Stimulated activated CD4-positive, alpha-beta T cell treated with anti-CD3 and anti-CD28 coated beads, Interleukin-1b, Interleukin-23, amount 100 ng/mL, for 1 hour (primary cell): ENCODE measurements at places on chromosomes 5 and 9.

- no peak for DNase-seq
These were observed 433.7 kb downstream of the ENC1 start for GRCh38 chr5:74206579-74207550.

- no peak for DNase-seq
These were observed at the start of gene BRINP1 for GRCh38 chr9:119368681-119369581. BRINP1 (minus strand) TSS chr9:119369435; CDS start chr9:119313355, 56,080 bp downstream.

DNA sequence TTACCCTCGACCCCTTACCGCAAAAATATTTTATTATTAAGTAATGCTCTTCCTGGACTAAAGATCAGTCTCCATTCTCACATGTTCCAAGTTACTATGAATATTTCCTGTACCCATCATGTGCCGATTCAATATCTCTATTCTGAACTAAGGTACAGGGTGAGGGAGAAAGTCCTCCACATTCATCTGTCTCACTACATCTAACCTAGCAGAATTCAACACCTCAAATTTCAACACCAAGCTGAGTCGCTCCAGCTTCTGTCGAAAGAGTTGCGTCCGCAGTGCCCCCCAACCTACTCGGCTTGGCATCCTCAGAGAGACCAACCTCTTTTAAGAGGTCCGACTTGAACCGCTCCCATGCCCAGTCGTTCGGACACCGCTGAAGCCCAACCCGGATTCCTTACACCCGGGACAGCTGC is 1.0 kb downstream of the CERT1 start:
- DNase-seq: no peak

DNA sequence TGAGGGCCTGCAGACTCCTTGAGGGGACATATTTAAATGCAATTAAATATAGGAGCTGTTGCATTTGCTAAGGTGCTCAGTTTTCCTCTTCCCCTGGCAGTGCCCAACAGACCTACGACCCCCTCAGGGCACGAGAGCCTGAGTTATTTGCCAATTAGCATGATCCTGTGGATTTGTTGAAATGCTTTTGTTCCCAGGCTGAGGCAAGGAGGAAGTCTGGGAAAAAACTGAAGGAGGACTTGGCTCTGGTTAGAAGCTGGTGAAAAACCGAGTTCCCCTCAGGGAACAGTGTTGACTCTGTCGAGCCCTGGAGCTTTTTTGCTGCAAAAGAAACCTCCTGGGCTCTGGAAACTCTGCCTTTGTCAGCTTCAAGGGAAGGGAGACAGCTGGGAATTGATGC is 103.6 kb upstream of the SHB start:
- DNase-seq: no peak

DNA sequence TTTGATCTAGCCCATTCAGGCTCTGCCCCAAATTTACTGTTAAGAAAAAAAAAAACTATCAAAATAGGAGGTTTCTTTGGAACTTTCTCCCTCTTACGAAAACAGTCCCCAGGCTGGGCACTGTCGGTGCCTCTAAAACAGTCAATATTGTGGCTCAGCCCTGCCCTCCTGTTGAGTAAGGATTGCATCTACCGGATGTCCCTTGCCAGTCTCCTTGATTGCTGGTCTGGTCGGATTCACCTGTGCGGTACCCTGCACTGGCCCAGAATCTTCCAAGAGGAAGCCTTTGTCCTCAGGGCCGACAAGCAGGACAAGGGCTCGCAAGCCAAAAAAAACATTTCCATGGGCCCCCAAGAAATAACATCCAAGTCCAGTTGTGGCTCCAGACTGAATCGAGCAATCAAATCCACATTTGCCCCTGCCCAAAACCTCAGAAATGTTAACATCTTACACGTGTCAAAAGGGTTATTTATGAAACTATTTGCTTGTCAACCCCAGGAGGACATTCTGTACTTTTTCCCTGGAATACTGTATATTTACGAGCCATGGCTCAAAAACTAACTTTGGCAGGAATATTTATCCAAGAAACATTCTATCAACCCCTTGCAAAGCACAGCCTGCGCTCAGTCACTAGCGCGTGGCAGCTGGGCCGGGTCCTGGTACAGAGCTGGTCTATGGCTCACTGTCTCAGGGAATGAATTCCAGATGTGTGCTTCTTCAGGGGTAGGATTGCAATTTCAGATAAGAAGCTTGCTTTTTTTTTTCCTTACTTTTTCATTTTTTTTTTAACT is 129.2 kb upstream of the ADRA1B start:
- DNase-seq: no peak

GRCh38 chr5:165015126-165015525 is 1509.7 kb downstream of the MAT2B start:
- no peak for DNase-seq

- no peak for DNase-seq
These were observed 146.4 kb upstream of the FGF10 start for GRCh38 chr5:44535621-44536020.

DNA sequence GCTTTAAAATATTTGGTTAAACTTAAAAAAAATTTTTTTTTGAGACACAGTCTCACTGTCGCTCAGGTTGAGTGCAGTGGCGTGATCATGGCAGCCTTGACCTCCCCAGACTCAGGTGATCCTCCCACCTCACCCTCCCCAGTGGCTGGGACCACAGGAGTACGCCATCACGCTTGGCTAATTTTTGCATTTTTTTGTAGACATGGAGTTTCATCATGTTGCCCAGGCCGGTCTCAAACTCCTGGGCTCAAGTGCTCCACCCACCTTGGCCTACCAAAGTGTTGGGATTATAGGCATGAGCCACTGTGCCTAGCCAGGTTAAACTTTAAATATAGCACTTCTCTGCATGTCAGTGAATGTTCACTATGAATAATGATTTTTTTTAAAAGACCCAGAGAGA is 224.5 kb upstream of the RFX3 start:
- no peak for DNase-seq

- DNase-seq: no peak
These were observed 82.6 kb upstream of the COL5A1 start for GRCh38 chr9:134559013-134559412.

DNA sequence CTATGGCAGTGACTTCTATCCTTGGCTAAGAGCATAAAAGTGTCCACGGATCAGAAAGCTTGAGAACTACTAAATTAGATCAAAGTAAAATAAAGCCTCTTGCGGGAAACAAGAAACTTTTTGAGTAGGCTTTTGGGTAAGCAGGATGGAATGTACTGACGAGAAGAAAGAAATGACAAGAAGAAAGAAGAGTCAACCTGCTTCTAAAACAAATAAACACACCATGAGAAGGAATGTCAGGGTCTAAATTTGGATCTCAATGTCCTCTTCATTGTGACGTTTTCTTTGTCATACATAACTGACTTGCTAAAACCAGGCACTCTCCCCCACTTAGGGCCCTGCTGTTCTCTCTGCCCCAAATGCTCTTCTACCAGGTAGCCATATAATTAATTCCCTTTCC is 290.1 kb upstream of the PTGER4 start:
- no peak for DNase-seq

GRCh38 chr5:25701936-25702335 is 1057.2 kb upstream of the CDH10 start:
- no peak for DNase-seq

GRCh38 chr5:132050136-132050535 is 10.3 kb upstream of the IL3 start:
- DNase-seq: no peak

GRCh38 chr9:129996161-129996830 is 46.7 kb downstream of the FNBP1 start:
- no peak for DNase-seq

GRCh38 chr9:81073821-81074220 is 615.5 kb downstream of the TLE1 start:
- no peak for DNase-seq

GRCh38 chr9:23824830-23825591 is 1.0 kb downstream of the ELAVL2 start:
- DNase-seq: no peak

DNA sequence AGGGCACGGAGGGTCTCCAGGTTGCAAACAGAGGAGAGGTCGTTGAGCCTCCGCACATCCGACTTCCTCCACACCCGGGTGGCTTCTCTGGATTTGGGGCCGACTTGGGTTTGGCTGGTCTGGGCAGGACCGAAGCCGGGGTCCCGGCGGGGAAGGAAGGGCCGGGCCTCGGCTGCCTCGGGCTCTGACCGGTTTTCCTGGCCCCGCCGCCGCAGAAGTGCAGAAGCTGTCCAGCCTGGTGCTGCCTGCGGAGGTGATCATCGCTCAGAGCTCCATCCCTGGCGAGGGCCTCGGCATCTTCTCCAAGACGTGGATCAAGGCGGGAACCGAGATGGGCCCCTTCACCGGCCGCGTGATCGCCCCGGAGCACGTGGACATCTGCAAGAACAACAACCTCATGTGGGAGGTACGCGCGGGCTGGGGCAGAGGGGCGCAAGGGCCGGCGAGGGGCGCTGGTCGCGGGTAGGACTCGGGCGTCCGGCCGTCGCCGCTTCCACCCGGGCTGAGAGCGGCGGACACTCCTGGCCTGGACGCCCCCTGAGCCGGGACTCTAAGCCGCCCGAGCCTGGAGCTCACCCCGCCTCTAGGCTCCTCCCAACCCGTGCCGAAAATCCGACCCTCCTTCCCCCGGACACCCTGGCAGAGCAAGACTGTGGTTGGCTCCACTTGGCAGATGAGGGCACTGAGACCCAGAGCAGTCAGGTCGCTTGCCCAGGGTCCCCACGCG is 2.2 kb downstream of the PRDM12 start:
- no peak for DNase-seq

- no peak for DNase-seq
These were observed 3.7 kb upstream of the EGR1 start for GRCh38 chr5:138461343-138462125.

DNA sequence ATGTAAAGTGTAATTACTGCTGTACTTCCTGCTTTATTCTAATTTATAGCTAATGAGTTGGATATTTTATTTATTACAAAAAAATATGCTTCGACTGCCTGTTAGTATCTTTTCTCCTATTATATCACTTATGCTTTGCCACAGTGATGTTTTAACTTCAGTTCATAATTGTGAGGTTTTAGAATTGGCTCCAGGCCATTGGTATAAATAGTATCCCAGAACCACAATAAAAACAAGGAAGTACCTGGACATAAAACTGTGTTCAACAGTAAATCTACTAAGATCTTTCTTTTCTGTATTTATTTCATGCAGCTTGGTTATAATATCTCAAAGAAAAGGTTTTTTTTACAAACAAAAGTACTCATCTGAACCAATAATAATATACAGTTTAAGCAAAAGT is 354.3 kb upstream of the CDH9 start:
- DNase-seq: no peak

DNA sequence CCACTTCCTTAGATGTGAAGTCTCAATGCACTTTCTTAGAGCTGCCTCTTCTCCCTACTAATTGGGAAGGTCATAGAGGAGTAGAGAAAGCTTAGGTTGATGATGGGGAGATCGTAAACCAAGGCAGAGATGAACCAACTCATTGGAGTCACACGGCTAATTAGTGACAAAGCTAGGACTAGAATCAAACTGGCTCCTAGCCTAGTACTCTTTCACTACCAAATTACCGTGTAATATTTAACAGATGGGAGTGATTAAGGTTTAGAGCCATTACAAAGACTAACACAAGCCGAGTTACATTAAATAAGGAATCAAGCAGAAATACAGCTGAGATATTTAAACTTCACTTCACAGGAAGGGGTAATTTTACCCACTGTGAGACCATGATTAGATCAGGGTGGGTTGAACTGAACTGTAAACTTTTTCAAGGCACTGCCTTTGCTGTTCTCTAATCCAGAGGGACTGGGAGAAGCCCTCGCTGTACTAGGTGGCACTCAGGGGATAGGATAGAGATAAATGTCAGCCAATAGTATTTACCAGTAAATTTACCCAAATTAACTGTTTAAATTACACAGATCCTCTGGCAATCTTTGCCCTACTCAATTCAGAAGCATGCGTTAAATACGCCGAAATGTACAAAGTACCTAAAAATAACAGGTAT is 166.4 kb upstream of the PIK3R1 start:
- DNase-seq: no peak

DNA sequence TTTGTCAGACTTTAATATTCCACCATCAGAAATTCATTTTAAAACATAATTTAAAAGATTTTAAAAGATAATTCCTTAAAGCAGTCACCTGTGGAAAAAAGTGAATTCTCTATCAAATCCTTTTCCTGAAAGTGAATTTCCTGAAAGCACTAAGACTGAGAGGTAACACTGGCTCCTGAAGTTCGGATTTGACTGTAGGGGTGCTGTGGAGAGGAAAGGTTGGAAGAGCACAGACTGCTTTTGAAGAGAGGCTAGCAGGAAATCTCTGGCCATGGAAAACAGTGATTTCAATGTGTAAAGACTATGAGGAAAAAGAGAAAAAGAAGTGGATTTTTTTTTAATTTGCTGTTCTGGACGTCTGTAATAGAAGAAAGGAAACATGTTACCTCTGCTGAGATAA is 35.7 kb upstream of the TMEM161B start:
- DNase-seq: no peak

GRCh38 chr9:71562140-71562539 is 206.2 kb downstream of the CEMIP2 start:
- no peak for DNase-seq

DNA sequence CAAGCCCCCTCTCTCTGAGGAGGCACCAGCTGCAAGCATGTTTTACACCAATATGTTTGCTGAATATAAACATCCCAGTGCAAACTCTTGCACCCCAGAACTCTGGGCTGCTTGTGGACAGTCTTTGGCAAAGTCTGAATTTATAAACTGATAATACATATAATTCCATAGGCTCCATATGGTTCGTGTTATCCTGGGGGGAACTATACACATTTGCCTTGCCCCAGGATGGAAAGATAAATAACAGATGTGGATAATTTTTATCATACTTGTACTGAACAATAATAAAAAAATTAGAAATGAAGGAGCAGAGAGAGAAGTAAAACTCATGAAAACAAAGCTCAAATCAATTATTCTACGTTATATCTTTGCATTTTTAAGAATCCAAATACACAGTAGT is 50.6 kb upstream of the GAS1 start:
- no peak for DNase-seq

DNA sequence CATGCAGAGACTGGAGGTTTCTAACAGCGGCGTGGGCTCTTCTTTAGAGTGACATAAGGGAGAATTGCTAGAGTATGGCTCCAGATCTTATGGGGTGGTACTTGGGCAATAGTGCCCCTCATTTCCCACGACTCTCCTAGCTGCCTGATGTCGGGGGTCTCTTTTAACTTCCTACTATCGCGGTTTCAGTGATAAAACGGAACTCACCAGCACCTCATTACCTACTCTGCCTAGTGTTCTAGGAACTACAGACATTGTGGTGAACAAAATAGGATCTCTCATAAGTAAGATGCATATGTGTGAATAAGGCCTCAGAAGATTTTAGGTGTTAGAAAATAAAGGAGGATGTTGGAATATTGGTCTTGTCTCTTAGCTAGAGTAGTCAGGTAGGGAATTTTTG is 1.1 kb downstream of the ICE1 start:
- DNase-seq: no peak

DNA sequence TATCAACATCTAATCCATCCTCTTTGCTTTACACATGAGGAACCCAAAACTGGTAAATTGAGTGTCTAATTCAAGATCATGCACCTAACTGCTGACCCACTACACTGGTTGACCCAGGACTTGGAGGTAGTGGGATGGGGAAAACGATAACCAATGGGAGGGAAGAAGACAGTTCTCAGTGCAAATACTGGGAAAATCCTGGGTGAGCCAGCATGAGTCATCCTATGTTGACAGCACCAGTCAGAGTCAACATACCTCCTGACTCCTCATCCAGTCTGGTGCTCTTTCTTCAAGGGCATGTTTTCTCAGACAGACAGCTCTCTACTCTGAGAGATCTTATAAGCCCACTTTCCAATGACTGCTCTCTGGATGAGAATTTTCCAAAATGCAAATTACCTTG is 232.8 kb upstream of the PTGER4 start:
- no peak for DNase-seq
